COLO829 (cell line): ENCODE measurements at places on chromosomes 7 and 10.

DNA sequence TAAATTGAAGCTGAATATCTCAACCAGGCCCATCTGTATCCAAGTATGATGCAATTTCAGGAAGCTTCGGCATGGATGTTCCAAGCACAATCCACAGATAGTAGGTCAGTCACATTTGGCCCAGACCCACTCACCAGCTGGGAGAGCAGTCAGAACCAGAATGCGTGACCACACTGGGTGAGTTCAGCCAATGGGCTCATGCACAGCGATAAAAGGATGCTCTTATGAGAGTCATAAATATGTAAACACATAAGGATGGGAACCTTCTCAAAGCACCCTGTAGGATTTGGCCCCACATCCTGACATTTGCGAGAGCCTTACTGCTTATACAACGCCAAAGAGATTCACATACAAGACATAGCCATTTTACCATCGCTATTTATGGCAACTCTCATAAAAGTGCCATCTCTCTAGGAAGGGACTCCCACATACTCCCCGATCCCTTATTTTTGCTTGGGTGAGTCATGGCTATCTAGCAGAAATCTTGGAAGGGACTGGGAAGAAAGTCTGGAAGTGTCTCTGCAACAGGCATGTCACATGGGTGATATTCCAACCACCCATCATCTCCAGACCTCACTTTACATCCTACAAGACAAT lies 3.0 kb downstream of the AFAP1L2 start:
- DNase-seq, result no peak

GRCh38 chr10:76337641-76338040 lies 906.2 kb downstream of the LRMDA start:
- no peak for DNase-seq

- no peak for DNase-seq
Observed at GRCh38 chr7:25026156-25026555, 46.2 kb upstream of the OSBPL3 start.

DNA sequence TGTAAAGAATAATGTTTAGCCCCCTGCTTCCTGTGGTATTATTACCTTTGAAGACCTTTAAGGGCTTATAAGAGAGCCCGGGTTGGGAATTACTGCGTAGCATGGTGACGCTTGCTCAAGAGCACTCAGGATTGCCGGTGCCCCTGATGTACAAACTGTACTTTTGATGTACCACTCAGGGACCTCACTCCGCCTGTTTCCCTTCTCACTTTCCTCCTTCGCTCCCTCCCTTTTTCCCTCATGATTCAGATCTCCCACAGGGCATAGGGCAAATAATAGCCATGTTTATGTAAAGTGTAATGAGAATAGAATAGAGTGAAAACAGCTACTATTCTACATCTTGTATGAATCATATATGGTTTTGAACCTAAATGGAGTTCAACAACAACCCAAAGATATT lies 77.8 kb upstream of the PDCD4 start:
- peak; percentile 14 for DNase-seq

DNA sequence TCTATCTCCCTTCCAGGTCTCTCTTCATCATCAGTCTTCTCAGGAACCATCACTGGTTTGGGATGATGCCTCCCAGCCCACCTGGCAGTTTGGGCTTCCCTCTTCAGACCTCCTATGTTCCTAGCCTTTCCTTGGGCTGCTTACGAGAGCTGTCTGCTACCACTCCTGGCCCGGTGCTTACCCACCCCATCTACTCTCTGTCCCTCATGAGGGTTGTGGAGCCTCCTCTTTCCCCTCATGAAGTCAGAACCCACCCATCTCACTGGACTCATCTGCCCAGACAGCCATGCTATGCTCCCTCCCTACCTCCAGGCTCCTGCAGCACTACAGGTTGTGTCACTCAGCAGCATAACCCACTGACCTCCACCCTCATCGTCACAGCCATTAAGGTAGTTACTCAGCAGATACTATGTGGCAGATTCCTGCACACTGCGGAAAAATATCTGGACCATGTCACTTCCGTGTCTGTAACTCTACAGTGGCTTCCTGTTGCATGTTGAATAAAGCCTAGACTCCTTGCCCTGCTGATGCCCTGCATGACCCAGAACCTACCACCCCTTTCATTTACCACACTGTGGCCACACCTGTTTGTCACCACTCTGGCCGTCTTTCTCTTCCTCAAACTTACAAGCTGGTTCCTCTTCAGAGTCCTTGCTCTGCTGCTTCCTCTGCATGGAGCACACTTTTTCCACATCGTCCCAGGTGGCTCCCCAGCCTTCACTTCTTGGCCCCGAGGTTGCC lies 2.0 kb downstream of the DBNL start:
- DNase-seq, result no peak

DNA sequence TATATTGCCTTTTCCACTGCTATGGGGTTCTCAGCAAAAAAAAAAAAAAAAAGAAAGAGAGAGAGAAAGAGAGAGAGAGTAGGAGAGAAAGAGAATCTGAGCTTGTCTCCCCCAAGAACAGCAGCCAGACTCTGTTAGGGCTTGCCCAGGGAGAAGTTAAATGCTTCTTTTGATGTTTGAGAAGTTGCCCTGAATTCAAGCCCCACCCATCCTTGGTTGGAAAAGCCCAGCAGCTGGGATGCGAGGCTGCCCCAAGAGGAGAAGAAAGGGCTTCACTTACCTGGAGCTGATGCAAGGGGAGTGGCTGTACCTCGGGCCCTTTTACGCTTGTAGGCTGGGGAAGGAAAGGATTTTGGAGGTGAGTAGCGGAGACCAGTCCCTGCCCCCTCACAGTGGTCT lies 20.9 kb upstream of the MGMT start:
- no peak for DNase-seq

GRCh38 chr7:151432658-151433521 lies 7.1 kb downstream of the CRYGN start:
- no peak for DNase-seq

DNA sequence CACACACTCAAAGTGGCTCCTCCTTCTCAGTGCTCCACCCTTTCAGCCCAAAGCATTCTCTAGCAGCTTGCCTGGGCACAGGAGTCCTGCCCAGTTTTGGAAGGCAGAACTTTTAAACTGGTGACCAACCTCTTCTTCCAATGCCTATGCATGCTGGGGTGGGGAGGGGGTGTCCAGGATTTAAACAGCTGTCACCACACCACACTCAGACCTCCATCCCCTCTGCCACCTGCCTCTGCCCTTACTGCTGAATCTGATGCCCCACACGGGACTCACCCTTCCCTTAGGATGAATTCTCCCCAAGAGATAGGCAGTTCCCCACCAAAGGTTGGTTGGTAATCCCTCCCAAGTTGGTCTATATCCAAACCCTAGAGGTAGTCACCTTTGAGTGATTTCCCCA lies 50.2 kb downstream of the FRMPD2 start:
- DNase-seq, result no peak

DNA sequence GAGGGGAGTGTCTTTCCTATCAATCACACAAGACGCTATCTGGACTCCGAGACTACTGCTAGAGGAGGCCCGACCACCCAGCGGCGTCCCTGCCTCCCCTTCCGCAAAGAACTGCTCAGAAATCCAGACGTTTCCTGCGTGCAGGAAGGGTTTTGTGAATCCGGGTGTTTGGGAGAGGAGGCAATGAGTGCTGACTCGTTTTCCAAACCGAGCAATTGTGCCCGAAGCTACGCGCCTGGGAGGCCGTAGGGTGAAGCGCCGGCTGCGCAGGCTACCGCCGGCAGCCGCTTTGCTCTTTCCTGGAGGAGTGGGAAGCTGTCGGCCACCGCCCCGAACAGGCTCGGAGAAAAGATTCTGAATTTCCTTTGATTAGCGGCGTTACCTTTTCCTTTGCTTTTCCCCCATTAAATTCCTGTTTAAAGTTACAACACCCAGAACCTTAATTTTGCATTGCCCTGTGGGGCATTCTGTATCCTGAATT lies 5.3 kb downstream of the VAX1 start:
- no peak for DNase-seq

- DNase-seq, result no peak
Observed at GRCh38 chr7:24733414-24734060, 23.7 kb downstream of the GSDME start.

DNA sequence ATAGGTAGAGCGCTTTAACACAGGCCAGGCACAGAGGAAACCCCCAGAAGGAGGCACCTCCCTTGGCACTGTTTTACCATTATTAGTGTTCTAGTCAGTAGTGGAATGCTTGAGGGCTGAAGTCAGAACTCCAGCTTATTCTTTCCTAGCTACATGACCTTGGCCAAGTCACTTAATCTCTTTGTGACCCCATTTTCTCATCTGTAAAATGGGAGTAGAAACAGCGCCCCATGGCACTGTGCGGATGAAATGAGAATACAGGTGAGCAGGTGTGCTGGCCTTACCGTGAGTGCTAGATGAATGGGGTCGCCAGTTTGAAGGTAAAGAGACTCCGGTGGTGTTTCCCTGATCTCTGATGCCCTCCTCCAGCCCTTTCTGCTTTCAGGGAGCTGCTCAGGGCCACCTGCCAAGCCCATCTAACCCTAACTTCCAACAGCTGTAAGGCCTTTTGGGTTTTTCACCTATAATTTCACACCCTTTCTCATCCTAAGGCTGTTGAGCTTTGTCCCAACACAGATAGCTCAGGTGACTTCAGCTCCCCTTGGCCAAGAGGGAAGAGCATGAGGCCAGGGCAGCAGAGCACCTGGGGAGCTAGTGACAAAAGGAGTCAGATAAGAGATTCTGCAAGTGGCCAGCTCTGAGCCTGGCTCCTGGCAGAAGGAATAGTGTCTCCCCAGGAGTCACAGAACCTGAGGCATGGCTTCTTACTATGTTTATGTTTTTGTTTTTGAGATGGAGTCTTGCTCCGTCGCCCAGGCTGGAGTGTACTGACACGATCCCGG lies 76.8 kb downstream of the SH3PXD2A start:
- DNase-seq, result no peak

GRCh38 chr10:32155075-32155516 lies 98.9 kb upstream of the KIF5B start:
- no peak for DNase-seq

DNA sequence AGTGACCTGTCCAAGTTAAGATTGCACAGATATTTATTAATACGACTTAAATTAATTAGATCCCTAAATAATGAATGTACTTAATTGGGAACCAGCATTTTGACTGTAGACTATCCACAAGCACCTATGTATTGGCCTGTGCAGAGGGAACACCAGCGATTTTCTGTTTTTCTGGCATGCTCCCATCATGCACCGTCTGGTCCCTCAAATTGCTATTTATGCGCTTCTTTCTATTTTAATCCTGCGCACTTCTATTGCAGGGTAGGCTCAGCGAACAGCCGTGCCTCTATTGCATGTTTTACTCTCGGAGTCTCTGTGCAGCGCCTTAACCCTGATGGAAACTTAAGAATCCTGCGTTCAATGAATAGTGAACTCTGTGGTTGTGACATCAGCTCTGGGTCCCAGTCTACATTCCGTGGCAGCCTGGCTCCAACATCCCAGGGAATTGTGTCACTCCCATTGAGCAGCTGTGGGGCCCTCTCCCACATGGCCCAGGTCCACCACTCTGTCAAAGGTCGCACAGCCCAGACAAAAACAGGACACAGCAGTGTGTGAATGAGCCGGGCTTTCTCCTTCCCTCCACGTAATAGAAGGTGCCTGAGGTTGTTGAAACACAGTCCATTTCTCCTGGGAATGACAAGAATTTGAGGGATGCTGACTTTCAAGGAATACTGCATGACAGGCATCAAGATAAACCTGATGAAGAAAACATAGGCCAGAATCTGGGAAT lies 239.7 kb upstream of the KLF6 start:
- DNase-seq, result no peak

- DNase-seq, result no peak
Observed at GRCh38 chr7:36117203-36117840, 35.7 kb upstream of the EEPD1 start.

DNA sequence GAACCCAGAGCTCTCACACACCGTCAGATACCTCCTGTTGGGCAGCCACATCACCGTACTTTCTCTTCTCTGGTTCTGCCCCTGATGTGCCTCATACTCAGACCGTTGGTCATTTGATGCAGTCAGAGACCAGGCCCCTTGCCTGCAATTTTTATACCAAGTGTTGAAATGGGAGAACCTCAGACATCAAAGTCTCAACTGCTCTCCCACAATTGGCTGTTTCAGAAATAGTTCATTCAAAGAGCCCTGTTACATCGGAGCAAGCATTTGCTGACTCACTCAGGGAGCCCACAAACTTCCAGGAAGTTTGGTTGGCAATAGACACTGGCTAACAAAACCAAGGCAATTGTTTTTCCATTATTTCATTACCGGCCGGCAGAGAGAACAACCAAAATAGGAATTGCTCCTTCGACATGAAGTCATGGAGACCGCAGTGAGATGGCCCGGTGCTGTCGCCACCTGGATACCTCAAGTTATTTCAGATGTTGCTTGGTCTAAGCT lies 33.5 kb upstream of the ADAM12 start:
- DNase-seq, result no peak

DNA sequence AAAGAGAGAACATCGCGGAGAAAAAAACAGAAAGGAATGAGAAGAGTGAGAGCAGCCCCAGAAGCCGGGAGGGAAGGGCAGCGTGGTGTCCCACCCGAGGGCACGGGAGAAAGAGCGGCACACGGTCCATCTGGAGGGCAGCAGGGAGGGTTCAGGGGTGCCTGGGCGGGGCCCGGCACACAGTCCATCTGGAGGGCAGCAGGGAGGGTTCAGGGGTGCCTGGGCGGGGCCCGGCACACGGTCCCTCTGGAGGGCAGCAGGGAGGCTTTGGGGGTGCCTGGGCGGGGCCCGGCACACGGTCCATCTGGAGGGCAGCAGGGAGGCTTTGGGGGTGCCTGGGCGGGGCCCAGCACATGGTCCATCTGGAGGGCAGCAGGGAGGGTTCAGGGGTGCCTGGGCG lies 172.4 kb downstream of the ZMYND11 start:
- DNase-seq, result no peak

DNA sequence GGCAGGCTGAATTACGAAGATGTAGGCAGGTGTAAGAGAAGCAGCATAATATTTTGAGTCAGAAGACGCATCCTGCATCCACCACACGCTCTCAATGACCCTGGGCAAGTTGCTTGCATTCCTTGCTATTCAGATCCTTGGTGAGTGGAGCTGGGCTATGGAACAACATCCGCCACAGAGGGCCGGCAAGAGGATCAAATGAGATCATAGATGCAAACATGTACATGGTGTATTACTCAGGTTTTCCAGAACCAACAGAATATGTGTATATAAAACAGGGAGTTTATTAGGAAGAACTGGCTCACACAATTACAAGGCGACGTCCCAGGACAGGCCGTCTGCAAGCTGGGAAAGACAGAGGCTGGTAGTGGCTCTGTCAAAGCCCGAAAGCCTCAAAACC lies 51.5 kb downstream of the ADAM12 start:
- no peak for DNase-seq

GRCh38 chr7:111529507-111530355 lies 32.6 kb downstream of the IMMP2L start:
- DNase-seq, result no peak

GRCh38 chr10:59577984-59578383 lies 131.7 kb downstream of the SLC16A9 start:
- no peak for DNase-seq

GRCh38 chr7:136677471-136678365 lies 190.7 kb upstream of the CHRM2 start:
- DNase-seq, result no peak
